Suprapubic skin (tissue), 4 donors: ENCODE measurements at places on chromosomes 5 and 9.
A peak's percentile ranks its signal among the peaks of the same experiment; 100 is the strongest.

GRCh38 chr5:97550164-97550563 lies 367.1 kb upstream of the RIOK2 start:
- DNase-seq, result no peak

- DNase-seq, result no peak
Measured at GRCh38 chr5:84693256-84693655, 308.6 kb upstream of the EDIL3 start.

DNA sequence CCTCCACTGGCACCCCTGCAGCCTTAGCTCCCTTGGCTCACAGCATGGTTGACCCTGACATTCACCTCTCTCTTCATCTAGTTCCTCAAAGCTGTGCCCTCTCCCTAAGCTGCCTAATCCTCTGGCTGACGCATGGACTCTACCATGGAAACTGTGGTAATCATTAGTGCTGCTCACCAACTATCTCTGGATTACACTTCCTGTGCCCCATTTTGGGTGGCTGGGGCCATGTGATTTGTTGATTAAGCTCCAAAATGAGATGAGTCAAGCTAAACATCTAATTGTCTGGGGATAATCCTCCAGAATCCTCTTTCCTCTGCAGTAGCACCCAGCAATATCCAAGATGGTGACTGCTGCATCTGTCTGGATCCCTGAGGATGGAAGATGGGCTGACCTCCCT lies 264.4 kb downstream of the SH3GL2 start:
- DNase-seq, result no peak

- no peak for DNase-seq
Measured at GRCh38 chr5:111229871-111230810, 6.0 kb downstream of the CAMK4 start.

DNA sequence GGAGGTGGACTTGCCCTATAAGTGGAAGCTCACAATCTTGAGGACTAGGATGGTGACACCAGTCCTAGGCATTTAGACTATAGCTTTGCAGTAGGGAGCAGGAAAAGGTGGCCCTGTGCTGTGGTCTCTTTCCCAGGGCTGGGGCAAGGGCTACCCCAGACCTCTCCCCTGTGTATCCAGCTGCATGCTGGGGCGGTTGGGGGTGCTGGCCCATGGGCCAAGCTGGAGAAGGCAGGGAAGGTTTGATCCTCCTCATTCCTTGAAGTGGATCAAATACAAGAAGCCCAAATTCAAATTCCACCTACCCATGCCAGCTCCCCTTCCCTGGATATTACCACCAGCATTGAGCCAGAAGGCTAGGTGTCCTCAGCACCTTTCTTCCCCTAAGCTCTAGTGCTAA lies 2.2 kb upstream of the PTGS1 start:
- DNase-seq, result no peak

GRCh38 chr5:6766604-6767093 lies 53.4 kb downstream of the TENT4A start:
- DNase-seq, result peak; percentile 90

DNA sequence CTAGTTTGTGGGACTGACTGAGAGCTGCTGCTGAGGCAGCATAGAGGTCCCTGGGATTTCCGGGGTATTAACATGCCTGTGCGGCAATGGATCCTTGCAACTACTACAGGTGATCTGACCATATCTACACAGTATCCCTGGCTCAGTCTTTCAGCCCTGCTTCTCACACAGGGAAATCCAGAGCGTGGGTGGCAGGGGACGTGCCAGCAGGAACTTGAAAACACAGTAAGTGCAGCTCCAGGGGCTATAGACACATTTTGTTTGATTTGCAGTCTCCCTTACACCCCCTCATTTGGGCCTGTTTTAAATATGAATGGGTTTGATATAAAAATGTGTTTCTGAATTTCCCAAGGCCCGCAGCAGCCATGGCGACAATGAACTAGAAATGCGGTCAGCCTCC lies 209.5 kb downstream of the DCP2 start:
- DNase-seq, result no peak

DNA sequence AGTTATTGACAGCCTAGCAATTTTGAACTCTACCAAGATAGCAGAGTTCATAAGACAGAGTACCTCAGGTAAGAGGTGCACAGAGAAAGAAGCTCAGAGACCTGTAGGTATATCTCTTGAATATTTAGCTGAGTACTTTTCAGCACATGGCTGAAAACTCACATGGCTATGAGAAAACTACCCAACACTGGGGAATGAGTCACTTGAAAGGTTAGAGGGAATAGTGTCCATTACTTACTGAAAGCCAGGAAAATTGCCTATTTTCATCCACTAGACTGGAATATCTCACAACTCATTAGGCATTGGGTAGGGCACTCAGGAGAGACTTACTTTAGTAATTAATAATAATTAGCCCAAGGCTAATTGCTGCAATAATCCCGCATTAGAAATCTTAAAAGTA lies 8.3 kb downstream of the TSLP start:
- no peak for DNase-seq

GRCh38 chr5:33936004-33936380 lies 194 bp upstream of the RXFP3 start:
- DNase-seq, result no peak

GRCh38 chr5:101720033-101720432 lies 576.1 kb downstream of the SLCO4C1 start:
- no peak for DNase-seq

DNA sequence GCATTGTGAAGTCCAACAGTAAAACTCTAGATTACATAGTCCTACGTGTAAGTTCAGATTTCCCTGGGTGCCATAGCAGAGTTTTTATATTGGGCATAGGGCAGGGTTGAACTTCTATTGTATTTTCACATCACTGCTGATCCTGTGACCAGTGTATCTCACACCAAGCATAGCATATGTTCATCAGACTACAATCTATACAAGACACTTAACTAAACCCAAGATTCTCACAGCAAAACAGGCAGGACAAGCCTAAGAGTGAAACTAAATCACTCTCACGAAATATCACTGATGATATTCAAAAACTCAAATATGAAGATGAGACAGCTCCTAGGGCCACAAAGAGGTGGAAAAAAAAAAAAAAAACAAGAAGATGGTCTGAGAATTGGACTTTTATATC lies 3.2 kb upstream of the PPP1R2B start:
- DNase-seq, result no peak

DNA sequence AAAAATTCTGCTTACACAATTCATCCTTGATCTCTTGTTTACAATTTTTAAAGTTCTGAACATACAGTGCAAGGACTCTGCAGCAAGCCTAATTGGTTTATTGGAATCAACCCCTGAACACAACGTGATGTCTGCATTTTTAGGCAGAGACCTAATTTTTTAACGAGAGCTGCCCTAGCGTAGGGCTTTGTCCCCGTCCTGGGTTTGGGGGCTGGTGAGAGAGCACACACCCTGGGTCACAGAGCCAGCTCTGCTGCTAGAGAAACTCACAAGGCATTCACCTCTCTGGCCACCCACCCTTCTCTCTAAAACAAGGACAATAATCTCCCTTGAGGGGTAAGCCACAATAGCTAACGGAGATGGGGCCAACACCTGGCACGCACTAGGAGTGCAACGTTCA lies 28.2 kb downstream of the SH3PXD2B start:
- DNase-seq, result peak; percentile 74

DNA sequence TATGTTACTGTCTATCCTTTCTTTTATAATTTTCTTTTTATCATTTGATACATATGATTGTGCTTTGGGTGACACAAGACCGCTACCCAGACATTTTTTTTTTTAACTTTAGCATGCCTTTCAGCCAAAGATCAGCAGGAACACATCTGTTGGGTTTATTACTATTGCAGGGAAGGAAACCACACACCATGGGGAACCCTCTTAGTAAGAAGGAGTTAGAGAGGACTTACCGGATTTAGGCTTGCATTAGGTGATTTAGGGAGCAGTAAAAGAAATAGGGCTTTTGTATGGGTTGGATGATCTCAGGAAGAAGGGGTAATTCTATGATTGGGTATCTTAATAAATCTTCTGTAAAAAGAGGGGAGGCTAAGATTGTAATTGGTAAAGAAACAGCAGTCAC lies 138.2 kb downstream of the SNX18 start:
- DNase-seq, result no peak

DNA sequence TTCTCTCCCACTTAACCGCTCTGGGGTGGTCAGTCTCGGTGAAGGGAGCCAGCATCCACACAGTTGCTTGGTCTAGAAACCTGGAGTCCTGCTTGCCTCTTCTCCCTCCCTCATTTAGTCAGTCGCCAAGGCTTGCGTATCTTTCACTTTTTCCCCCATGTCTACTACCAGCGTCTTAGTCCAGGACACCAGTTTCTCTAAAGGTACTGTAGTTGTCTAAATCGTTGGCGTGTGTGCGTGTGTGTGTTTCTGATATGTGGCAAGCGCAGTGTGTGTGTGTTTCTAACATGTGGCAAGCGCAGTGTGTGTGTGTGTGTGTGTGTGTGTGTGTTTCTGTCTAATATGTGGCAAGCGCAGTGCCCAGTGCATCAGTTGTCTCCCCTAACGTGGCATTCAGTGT lies 641 bp downstream of the ATP6V1G1 start:
- DNase-seq, result no peak

DNA sequence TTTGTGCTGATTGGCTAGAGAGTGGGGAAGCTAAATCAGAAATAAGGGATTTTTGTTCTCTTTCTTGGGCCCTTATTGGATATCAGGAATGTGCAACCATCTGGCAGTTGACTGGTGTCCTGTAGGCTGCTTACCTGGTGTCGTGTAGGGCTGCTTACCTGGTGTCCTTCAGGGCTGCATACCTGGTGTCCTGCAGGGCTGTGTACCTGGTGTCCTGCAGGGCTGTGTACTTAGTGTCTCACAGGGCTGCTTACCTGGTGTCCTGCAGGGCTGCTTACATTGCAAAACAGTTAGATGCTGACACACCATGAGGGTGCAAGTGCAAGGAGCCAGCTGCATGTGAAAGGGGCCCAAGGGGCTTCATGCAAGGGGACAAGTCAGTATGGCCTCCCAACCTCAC lies 249.3 kb downstream of the ICE1 start:
- DNase-seq, result no peak

DNA sequence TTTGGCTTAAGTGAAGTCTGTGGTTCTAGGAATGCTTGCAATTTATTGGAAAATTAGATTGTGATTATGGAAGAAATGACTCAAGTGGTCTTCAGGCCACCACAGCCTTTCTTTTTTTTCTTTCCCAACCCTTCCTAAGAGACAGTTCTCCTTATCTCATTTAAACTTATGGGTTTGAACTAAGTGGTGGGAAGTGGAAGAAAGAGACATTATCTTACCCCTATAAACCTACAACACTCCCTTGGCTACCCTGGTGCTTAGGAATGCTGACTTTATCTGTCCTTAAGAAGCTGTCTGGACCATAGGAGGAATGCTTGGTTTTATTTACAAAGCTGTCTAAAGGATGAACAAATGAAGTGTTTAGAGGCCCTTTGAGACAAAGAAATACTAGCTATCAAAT lies 5.1 kb upstream of the ERAP1 start:
- no peak for DNase-seq

- no peak for DNase-seq
Measured at GRCh38 chr5:153827397-153827796, 211.3 kb downstream of the FAM114A2 start.

DNA sequence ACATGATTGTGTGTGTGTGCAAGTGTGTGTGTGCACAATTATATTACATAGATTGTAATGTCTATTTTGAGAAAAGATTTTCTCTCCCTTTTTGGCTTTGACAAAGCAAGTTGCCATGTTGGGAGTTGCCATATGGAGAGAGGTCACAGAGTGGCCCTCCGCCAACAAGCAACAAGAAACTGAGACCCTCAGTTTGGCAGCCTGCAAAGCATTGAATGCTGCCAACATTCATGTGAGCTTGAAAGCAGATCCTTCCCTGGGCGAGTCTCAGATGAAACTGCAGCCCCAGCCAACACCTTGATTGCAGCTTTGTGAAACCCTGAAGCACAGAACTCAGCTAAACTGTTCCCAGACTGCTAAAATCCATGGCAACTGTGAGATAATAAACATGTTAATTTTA lies 498.0 kb downstream of the NR2F1-AS1 start:
- DNase-seq, result no peak
